ENCODE measurements at places on chromosomes 4 and X.

- no peak for DNase-seq
Observed at GRCh38 chrX:107738768-107739167, 36.8 kb downstream of the TSC22D3 start.

DNA sequence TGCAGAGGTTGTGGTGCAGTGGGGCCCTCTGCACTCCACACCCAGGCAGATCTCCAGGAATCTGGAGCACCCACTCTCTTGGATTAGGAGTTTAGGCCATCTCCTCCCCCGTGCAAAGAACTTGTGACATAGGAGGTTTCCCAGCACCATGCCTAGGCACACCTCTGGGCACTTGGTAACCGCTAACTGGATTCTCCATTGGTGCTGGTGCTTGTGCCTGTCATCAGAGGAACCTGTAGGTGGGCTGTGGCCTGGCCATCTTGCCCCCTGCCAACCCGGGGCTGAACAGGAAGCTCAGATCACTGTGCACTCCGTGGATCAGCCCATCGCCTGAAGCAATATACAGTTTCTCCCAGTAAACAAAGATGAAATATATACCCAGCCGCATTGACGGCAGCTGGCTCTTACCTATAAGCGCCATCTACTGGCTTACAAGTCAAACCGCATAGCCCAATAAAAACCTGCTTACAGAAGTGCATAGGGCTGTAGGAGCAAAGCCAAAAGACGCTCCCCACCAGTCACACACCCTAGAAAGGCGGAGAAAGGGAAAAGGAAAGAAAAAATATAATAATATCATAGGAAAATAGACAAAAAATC is 19.1 kb upstream of the TEX13B start:
- DNase-seq, result peak; percentile 81

DNA sequence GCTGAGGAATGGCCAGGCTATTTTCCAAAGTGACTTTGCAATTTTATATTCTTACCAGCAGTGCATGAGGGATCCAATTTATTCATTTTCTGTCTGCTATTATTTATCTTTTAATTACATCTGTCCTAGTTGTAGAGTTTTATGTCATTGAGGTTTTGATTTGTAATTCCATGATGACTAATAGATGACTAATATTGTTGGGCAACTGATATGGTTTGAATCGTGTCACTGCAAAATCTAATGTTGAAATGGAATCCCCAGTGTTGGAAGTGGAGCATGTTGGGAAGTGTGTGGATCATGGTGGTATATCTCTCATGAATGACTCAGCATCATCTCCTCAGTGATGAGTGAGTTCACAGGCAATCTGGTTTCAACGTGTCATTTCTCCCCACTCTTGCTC is 201.5 kb downstream of the TBX22 start:
- DNase-seq, result no peak

DNA sequence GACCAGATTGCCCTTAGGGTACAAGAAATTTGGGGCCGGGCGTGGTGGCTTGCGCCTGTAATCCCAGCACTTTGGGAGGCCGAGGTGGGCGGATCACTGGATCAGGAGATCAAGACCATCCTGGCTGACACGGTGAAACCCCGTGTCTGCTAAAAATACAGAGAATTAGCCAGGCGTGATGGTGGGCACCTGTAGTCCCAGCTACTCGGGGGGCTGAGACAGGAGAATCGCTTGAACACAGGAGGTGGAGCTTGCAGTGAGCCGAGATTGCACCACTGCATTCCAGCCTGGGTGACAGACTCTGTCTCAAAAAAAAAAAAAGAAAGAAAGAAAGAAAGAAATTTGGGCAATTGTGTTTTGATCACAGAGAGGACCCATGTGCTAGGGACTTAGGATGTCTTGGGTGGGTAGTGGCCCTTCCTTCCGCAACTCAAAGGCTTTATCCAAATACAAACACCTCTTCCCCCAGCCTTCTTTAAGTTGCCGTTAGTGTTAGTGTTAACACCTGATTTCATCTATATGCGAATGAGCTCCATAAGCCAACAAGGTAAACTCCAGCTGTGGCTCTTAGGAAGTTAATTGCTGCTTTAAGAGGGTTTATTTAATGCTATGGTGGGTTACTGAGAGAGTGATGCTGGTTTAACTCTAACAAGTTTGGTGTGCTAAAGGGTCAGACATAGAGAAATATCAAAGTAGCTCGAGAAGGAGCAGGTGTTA is 8.6 kb upstream of the CCDC110 start:
- DNase-seq, result no peak

DNA sequence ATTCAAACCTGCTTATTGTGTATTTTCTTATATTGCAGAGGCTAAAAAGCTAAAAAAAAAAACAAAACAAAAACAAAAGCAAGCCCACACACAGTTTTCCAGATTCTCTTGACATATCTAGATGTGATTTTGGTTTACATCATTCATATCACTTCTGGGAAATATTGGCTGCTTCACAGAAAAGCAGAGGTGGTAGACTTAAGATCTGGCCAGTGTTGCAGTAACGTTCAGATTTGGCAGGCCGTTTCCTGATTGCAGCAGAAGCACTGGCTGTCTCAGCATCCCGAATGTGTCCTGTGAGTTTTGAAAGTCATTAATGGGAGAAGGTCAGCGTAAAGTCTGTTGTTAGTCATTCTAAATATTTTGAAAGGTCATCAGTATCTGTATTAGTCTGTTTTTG is 2062.0 kb downstream of the ARAP2 start:
- no peak for DNase-seq

GRCh38 chrX:151754047-151754429 is 19.5 kb downstream of the CNGA2 start:
- DNase-seq, result no peak

GRCh38 chr4:119099227-119099810 is 36.3 kb upstream of the MYOZ2 start:
- no peak for DNase-seq

DNA sequence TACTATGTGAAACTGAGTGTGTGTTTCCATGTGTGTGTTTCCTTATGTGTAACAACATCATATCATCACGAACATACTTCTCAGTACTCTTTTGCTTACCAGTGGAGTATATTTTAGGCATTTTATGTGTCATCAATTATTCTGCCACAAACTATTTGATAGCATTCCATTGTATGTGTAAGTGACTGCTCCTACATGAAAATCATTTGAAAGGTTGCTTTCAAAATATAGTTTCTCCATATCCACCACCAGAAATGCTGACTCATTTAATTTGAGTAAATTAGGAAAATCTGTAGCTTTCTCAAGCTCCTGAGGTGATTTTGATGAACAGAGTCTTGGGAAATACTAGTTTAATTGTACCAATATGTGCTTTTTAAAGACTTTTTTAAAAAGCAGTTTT is 376.2 kb downstream of the PCDH18 start:
- DNase-seq, result no peak
